ENCODE measurements at places on chromosomes 7 and 10. TPM values are rescaled to one million over a fixed set of nuclear protein-coding genes. Genes with fewer than 3 reads are reported as not detected.

GRCh38 chr7:134293002-134293740, 23.6 kb downstream of the SLC35B4 start:
- peak; percentile 22 for DNase-seq

- DNase-seq, result no peak
These were observed 485.3 kb upstream of the GALNT17 start for GRCh38 chr7:70646536-70647248.

- DNase-seq, result no peak
These were observed 119.1 kb downstream of the TFEC start for GRCh38 chr7:115911465-115911864.

DNA sequence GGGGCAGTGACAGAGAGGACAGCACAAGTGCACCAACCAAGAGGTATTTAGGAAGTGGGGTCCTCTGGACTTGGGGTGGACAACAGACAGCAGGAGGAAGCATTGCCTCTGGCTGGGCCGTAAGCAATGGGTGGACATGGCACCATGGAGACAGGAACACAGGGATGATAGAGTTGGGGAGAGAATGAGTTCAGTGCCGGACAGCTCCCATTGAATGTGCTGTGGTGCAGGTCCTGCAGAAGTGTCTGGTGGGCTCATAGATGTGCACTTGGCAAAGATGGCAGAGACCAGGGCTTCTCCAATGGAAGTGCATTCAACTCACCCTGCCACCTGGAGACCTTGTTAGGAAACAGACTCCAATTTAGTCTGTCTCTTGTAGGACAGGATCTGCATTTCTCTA, 341.5 kb upstream of the ZMIZ1 start:
- DNase-seq, result no peak

DNA sequence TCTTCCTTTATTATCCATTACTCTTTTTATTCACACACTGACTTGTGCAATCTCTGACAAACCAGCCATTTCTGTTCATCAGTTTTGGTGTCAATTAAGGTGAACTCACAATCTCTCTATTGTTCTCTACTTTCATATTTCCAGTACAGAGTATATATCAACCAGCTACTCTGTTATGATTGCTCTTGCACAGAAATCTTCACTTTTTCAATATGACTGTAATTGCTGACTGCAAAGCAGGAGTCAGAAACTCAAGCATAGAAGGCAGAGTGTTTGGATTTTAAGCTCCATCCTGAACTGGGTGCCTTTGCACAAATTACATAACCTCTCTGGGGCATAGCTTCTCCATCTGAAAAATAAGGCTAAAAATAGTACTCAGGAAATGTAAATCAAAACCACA, 1042.0 kb downstream of the GRM8 start:
- DNase-seq, result no peak

- DNase-seq, result no peak
These were observed 222.0 kb downstream of the LRRN3 start for GRCh38 chr7:111312966-111313365.

DNA sequence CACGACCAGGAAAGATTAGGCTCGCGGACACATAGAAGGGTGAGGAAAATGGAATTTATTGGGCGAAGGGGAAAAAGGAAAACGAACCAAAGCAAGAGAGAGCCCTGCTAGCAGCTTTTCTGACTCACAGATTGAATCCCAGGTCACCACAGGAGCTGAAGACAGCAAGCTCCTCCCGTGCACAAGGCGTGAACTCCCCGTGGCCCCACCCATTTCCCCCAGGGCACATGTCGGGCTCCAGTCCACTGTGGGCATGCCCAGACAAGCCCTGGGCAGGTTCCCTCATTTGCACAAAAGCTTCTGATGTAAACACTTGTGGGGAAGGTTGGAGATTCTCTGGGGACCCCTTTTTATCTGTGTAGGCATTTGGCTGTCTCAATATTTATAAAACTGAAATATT, 582.4 kb downstream of the SUGCT start:
- DNase-seq, result peak; percentile 39

DNA sequence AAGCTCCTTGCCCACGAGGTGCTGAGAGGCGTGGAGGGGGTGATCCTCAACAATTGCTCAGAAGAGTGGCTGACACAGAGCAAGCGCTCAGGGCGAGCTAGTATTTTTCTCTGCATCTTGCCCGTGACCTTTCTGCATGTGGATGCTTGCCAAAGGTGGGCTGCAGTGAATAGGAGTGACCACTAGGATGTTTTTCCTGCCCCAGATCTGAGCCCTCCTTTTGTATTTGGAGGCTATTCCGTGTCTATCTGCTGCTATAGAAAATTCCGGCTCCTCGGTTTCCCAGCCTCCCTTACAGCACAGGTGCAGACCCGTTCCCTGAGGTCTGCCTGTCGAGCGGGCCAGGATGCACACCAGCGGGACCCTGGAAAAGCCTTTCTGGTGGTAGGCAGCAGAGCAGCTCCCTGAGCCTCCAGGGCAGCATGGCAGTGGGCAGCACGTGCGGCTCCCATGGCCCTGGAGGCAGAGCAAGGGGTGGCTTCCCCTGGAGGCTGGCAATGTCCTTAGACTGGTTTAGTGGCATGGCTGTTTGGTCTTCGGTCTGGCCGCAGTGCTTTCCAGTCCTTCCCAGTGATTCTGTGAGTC, 145.1 kb upstream of the PCBD1 start:
- DNase-seq, result no peak

DNA sequence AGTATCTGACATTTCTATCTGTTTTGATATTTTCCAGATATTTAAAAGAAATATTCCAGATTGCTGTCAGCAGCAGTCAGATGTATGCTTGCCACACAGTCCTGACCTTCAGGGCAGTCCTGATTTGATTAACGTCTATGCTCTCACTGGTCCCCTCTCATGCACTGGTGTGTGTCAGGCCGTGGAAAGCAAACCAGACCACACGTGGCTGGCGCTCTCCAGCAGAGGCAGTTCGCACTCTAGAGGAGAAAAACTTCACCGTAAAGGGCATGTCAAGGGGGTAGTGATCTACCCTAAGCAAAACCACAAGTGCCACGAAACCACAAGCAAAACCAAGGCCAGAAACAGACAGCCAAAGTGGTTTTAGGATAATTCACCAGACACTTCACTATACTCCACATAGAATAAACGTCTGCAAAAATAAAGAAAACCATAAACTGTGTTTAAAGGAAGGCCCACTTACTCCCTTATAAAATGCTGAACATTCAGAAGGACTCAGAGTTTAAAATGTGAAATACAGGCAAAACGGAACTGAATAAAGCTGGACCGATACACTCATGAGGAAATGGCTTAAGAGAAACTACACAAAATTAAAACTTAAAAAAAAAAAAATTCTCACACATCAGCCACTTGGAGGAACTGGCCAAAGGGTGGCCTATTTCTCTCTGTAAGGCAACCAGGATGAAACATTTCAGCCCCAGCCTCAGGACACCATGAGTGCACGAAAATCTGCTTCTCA, 26.4 kb downstream of the PARP12 start:
- DNase-seq, result no peak

DNA sequence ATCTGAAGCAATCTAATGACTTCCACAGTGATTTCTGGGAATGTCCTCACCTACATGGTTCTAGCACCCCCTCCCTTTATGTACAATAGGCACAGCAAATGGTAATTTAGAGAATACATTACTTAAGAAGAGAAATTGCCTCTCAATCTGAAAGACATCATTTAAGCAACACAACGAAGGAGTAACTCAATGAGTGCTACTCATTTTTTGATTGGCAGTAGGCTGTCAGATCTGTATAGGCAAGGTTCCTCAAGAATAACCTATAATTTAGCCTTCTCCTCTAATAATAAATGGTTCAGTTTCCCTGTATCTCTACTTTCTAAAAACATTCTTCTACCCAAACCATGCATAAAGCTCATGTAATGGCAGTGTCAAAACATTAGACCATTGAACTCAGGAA, 30.6 kb upstream of the SEMA3C start:
- DNase-seq, result no peak

DNA sequence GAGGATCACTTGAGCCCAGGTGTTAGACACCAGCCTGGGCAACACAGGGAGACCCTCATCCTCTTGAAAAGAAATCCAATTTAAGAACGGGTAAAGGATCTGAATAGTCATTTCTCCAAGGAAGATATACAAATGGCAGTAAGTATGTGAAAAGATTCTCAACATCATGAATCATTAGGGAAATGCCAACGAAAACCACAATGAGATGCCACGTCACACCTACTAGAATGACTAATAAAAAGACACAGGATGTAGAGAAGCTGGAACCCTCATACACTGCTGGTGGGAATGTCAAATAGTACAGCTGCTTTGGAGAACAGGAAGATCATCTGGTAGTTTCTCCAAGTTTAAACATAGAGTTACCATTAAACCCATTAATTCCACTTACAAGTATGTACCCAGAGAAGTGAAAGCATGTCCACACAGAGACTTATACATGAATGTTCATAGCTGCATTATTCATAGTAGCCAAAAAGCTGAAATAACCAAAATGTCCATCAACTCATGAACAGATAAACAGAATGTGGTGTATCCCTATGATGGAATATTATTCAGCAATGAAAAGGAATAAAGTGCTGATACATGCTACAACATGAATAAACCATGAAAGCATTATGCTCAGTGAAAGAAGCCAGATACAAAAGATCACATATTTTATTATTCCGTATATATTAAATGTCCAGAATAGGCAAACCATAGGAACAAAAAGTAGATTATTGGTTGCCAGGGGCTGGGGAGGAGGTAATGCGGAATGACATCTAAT, 13.1 kb upstream of the ZMIZ2 start:
- DNase-seq, result no peak

GRCh38 chr7:137920637-137921399, 74.0 kb upstream of the DGKI start:
- no peak for DNase-seq

DNA sequence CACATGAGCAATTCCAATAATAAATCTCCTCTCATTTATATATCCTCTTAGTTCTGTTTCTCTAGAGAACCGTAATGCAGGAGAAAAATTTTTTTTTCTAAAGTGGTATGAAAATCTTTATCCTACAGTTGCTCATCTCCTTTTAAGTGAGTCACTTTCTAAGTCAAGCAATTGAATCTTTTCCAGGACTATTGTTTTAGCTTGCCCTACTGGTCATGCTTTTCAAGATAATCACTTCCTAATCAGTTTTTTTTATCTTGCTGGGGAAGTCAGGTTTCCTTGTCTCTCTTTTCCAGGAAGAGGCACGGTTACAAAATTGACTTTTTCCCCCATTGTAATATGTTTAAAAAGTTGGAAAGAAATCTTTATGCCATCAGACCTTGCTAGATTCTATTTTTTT, 44.0 kb downstream of the INPP5F start:
- no peak for DNase-seq

DNA sequence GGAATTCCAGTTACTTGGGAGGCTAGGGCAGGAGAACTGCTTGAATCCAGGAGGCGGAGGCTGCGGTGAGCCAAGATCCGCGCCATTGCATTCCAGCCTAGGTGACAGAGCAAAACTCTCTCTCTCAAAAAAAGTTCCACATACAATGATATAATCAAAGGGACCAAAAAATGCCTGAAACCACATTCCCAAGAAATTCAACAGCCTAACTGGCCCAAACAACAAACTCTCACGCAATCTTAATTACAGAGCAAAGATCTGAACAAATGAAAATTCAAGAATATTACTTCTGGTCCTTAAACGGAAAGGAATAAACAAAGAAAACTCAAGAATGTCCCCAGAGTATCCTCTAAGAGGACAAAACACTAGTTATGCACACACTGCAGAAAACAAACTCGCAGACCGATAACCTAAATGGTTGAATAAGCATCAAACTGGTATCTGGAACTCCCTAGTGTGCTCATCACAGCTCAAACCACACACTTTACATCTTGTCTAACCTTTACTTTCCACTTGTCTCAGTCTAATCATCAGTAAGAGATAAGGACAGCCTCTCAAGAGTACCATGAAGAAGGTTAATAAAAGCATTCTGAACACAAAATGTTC, 3.7 kb downstream of the OGA start:
- DNase-seq, result no peak

- no peak for DNase-seq
These were observed 46.6 kb downstream of the CLEC2L start for GRCh38 chr7:139570119-139570518.

- DNase-seq, result no peak
These were observed 18.1 kb upstream of the ABCB5 start for GRCh38 chr7:20597339-20597738.

GRCh38 chr7:84372155-84372621, 177.6 kb upstream of the SEMA3A start:
- no peak for DNase-seq

- DNase-seq, result no peak
These were observed 78.4 kb downstream of the XRCC2 start for GRCh38 chr7:152597507-152597906.

LSM8 gene
- 28.4 TPM for total RNA-seq

CYP3A4 gene
- total RNA-seq, result 1.4 TPM

ZNF775 gene
- total RNA-seq, result 11.3 TPM

TSPAN12 gene
- 38.7 TPM for total RNA-seq

FAM237B gene
- not detected for total RNA-seq

PGAM2 gene
- total RNA-seq, result 0.29 TPM

COL13A1 gene
- total RNA-seq, result 1.0 TPM
